ENCODE measurements at places on chromosomes 16 and 17.

DNA sequence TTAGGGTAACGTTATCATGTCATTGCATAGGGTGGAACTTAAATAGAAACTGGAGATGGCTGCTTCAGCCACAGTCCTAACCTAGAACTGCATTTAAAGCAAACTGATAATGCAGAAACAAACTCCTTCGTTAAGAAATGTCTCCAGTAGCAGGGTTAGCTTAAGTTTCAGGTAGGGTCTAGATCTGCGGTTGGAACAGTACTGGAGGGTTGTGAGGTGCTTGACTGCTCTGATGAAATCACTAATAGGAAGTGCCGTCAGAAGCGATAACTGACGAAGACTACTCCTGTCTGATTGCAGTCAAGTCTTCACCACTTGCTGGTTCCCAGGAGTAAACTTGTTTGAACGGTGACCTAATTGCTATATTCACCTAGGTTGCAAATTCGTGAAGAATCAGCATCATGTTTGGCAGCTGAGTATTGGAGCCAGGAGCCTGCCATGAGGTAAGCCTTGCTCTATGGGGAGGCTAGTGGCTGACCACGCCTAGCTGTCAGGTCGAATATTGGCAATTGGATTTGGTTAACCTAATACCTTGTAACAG is 24.5 kb downstream of the TRPV2 start:
- no peak for DNase-seq

DNA sequence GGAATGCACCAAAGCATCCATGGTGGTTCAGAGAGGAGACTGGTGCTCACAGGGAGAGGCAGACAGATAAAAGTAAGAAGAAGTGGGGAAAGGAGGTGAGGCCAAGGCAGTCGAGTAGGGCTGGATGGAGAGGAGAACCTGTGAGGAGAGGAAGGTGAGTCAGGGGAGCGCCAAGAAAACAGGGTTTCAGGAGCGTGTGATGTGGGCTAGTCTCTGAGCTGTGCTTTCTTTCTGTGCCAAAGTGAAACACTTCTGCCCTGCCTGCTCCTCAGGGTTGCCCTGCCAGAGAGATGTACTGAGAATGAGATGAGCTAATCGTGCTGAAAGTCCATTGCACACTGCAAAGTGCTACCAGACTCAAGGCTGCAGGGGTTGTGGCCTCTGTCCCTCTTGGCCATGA is 310.7 kb upstream of the CCL2 start:
- DNase-seq: no peak

DNA sequence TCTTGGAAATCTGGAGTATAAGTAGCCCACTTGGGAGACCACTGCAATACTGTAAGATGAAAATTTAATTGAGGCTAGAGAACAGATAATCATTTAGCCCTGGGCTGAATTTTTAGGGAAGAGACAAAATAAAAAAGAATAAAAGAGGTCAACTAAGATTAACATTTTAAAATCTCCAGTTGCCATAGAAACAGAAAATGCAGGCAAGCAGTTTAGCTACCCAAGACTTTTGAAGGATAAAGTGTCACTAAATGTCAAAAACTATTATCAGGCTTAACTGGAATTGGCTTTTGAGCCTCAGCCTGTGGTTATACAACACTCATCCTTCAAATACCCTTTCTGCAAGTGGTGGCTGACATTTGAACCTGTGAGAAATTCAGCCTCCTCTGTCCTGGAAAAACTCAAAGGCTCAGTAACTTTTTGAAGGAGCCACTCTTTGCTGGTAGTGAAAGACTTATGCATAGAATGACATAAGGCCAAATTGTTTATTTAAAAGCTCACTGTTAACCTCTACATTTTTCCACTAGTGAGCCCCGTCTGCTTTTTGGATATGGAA is 220.7 kb upstream of the KCNJ16 start:
- DNase-seq: no peak

DNA sequence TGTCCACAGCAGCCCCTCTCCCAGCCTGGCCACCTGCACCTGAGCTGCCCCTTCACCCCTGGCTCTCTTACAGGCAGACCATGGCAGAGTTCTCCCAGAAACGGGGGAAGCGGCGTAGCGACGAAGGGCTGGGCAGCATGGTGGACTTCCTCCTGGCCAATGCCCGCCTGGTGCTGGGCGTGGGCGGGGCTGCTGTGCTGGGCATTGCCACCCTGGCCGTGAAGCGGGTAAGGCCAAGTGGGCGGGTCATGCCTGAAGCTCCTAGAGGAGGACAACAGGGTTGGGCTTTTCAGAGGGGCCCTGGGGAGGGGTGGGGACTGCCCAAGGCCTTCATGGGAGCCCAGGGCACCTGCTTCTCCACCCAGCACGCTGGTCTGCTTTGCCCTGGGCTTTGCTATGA is 2.2 kb downstream of the MIEF2 start:
- no peak for DNase-seq

GRCh38 chr16:90033387-90033786 is 14.1 kb upstream of the DBNDD1 start:
- no peak for DNase-seq

DNA sequence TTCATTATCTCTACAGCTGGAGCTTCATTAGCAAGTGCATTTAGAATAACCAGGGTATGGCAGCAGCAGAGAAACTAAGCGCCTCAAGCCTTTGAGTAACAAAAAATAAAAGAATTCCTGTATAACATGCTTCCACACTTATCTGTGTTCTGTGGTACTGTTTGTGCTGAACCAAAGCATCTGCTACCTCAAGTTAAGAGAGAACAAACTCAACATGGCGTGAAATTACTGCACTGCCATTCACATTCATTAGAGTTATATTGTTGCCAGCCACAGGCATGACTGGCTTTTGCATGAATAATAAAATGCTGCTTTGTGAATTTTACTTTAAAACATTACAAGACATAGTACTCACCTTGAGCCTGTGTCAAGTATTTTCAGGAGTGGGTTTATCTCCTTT is 76.6 kb downstream of the NLK start:
- no peak for DNase-seq

DNA sequence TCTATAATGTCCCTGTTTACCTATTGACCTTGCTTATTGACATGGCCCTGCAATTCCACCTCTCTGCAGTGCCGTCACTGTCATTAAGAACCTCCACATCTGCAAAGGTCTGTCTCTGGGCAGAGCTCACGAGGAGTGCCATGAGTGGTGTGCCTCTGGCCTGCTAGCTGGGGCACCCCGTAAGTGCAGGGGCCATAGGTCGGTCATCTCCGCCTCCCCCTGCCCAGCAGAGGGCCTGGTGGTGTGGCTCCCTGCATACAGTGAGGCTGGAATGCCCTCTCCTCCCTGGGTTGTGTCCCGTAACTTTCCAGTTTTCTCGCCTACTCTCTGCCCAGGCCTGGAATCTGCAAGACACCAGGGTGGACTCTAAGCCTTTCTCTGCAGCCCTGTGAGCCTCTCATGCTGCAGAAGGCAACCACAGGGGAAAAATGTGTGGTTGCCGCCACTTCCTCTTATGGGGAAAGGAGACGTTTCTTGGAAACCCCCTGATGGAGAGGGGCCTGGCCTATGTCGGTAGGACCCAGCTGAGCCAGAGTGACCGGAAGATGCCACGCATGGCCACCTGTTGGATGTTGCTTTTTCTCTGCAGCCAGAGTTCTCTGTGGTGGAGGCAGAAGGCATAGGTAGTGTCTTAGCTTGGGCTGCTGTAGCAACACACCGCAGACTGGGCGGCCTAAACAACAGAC is 2.7 kb upstream of the SNX20 start:
- no peak for DNase-seq

DNA sequence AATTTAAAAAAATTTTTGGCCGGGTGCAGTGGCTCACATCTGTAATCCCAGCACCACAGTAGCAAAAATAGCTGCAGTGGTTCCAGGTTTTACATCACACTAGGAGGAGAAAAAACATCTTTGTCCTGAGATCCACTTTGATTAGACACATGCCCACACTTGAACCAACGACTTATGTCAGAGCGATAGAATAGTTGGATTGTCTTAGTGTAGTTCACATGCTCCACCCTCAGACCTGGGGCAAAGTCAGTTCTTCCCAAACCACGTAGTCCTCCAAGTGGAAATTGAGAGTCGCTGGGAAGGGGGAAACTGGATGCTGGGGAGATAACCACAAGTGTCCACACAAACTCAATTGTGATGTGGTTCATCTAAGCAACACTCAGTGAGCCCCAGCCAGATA is 11.4 kb upstream of the ITGAM start:
- DNase-seq: no peak

DNA sequence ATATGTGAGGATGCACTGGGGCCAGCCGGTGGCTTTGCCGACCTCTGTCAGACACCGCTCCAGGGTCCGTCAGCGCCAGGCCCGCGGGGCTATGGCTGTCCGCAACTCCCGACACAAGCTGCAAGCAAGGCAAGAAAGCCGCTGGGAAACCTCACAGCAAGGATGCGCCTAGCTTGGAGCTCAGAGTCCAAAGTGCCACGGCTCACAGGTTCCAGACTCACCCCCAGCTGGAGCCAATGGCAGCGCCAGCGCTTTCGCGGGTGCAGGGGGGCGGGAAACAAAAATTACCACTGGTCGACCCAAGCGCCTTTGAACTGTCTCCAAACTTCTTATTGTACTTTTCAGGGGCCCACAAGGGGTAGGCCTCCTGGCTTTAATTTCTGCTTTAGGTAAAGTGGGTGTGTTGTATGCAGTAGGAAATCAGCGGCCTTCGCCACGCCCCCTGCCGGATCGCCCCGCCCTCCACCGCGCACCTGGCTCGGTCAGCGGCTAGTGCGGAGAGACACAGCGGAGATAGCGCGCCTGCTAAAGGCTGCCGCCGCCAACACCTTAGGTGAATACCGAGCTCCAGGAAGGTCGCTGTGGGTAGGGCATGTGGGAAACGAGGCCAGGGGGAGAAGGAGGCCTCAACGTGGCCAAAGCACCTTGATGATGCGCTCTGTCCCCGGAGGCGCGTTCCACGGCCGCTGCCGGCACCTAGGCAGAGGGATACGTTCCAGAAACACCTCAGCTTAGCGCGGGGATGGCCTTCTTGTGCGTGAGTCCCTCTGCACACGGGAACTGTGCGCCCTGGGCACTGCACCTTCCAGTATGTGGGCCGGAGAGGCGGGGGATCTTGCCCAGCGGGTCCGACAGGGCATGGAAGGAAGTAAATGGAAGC is 61.0 kb upstream of the RBL2 start:
- peak; percentile 84 for DNase-seq

DNA sequence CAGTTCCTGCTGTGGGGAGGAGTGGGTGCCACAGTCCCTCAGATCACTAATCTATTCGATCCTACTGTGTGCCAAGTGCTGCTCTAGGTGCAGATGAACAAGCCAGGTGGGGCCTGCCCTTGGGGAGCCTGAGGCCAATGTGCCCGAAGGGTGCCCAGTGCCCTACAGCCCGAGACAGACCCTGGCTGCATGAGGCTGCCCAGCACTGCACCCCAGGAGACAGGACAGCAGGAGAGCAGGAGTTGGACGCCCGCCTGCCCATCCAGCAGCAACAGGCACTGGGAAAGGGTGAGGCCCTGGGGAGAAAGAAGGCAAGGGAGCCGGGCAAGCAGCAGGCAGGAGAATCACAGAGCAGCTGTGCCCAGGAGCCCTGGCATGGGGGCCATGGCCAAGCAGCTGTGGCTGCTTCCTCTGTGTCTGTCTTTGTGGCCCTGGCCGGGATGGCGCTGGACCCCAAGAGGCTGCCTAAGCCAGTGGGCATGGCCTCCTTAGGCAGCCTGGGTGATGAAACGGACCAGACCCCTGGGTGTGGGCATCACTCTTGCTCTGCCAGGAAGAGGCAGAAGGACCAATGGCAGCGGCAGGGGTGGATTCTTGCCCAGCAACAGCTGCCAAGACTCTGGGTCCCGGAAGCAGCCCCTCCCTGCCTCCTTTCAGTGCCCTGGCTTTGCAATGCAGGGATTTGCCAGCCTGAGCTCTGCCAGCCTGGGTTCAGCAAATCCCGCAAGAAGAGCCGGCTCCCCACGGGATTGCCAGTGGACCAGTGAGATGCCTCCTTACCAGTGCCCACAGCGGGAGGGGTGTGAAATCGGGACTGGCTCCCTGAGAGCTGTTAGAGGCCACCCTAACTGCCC is 179.6 kb upstream of the TNRC6C start:
- no peak for DNase-seq

DNA sequence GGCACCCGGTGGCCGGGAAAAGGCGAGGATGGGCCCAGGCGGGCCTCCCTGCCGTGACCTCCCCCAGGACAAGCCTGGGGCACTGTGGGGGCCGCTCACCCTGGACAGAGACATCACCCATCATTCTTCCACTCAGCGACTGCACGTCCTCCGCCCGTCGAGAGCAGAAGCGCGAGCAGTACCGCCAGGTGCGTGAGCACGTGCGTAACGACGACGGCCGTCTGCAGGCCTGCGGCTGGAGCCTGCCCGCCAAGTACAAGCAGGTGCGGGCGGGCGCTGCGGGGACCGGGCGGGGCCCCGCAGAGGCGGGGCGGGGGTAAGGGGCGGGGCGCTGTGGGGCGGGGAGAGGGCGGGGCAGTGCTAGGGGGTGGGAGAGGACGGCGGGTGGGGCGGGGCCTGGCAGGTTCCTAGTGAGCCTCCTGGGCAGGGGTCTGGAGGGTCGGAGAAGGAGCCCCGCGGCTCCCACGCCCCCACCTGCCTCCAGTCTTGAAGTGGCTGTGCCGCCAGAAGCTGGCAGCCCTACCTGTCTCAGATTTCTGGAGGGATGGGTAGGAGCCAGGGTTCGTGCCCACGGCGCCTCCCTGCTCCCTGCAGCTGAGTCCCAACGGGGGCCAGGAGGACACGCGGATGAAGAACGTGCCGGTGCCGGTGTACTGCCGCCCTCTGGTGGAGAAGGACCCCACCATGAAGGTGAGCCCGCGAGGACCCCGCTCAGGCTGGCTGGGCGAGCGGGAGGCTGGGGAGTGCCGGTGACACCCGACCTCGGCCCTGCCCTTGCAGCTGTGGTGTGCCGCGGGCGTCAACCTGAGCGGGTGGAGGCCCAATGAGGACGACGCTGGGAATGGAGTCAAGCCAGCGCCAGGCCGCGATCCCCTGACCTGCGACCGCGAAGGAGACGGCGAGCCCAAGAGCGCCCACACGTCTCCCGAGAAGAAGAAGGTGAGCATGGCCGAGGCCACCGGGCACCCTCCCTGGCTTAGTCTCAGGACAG is 7.5 kb downstream of the NME3 start:
- DNase-seq: no peak

- no peak for DNase-seq
Observed at GRCh38 chr17:75636381-75637142, 3.3 kb downstream of the SMIM5 start.

- no peak for DNase-seq
Observed at GRCh38 chr16:56960681-56961281, 969 bp upstream of the CETP start.

DNA sequence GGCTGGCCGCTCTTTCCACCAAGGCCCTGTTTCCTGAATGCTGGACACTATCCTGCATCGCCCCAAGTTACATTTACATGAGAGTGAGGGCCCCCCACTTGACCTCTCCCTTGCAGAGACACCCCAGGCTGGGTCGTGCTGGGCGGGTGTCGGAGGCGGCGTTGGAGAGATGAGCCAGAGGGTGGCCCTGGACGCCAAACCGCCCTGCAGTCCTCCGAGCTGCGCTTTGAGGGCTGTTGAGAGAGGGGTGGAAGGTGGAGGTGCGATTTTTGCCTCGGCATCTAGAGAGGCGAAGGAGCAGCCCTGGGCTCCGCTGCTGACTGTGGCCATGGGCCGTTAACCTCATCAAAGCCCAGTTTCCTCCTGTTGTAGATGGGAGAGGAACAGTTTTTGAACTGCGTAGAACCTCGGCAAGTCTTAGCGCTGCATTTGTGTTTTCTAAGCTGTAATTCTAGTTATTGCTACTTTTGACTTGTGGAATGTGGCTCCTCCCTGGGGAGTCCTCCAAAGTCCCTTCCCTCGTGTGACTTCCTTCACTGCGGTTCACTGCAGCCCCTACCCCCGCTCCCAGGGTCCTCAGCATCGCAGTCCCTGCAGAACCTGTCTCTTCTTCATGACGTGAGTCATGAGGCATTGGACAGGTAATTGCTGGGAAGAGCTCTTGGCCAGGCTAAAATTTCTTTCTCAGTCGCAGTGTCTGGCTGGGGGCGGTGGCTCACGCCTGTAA is 986 bp upstream of the ELOB start:
- no peak for DNase-seq

- DNase-seq: no peak
Observed at GRCh38 chr17:82517230-82517865, 2.2 kb upstream of the FOXK2 start.

All from activated CD8-positive, alpha-beta memory T cell treated with anti-CD3 and anti-CD28 coated beads, Interleukin-2, amount 50 U/mL, for 4 hours (primary cell).